NCI-H2171 treated with DMSO at 0.1 percent for 48 hours (cell line): ENCODE measurements at places on chromosomes 3 and 15.

- no peak for DNase-seq
Measured at GRCh38 chr15:57003418-57003817, 85.0 kb downstream of the TCF12 start.

- DNase-seq: no peak
Measured at GRCh38 chr3:189999718-190000117, 121.0 kb downstream of the P3H2 start.

GRCh38 chr3:71955240-71956068 is 170.5 kb upstream of the PROK2 start:
- DNase-seq: peak; percentile 84

- DNase-seq: peak; percentile 67
Measured at GRCh38 chr3:129824926-129825541, 68.5 kb downstream of the TMCC1 start.

DNA sequence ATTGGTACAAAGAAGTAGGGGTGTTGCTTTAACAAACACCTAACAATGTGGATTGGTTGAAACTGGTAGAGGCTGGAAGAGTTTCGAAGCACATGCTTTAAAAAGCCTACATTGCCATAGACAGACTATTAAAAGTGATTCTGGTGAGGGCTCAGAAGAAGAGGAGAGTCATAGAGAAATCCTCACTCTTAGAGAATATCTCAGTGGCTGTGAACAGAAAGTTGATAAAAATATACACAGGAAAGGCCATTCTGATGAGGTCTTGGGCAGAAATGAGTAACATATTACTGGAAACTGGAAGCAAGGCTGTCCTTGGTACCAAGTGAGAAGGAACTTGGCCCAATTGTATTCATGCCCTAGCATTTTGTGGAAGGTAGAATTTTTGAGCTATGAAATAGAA is 173.7 kb upstream of the CRBN start:
- no peak for DNase-seq

DNA sequence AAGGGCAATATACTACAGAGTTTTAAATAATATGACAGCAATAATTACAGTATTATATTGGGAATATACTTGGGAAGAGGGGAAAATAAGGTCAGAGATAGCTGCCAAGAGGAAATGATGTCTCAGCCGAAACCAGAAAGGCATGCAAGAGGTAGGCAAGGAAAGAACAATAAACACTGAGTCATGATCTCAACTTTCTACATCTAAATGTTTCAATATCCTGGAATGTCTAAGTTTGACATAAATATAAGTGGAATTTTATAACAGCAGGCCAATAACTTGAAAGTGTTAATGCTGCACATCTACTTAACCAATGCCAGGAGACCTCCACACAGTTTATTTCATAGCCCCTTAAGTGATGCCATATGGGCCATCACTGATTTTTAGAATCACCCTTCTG is 99.8 kb upstream of the CPNE4 start:
- no peak for DNase-seq

DNA sequence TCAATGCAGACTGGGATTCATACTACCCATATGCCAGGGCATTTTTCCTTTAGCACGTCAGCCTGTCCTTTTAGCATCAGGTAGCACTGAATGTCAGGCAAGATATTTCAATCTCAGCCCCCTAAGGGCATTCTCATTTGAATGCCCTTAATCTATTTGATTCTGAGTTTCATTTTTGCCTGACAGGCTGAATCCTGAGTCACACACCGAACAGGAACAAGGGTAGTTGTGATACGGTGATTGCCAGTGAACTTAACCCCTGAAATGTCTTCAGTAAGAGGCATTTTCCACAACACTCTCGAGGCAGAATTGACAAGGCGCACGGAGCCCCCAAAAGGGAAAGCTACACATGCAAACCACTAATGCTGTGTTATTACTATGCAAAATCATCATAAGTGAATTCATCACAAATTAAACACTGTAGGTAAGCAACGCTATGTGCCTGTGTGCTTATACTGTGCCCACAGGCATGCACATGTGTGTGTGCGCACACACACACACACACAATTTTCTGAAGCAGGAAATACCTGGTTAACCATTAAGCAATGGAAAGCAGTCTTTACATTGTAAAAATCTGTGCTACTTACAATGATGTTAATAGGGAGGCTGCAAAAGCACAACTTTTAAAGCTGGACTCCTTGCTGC is 130.4 kb downstream of the ZNF385D start:
- no peak for DNase-seq

GRCh38 chr15:78108300-78109084 is 16.1 kb downstream of the SH2D7 start:
- peak; percentile 78 for DNase-seq

DNA sequence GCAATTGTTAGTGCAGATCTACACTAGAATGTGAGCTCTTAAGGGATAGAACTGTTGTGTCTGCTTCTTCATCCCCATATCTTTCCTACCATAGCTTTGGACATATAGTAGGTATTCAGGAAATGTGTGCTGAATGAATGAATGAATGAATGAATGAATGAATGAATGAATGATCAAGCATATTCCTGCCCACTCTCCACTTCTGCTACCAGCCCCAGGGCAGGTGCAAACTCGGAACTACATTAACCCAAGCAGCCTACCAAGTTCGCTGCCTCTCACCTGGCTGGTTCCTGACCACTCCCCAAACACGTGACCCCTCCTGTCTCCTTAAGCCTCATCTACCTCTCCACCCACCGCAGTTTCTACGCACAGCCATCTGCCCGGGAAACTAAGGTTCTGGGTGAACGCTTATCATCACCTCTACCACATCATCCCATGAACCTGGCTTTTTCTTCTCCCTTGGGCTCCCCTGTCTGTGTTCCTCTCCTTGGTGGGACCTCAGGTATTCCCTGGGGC is 26.8 kb downstream of the PAQR5 start:
- no peak for DNase-seq

- no peak for DNase-seq
Measured at GRCh38 chr15:35427091-35427490, 118.9 kb downstream of the DPH6 start.

DNA sequence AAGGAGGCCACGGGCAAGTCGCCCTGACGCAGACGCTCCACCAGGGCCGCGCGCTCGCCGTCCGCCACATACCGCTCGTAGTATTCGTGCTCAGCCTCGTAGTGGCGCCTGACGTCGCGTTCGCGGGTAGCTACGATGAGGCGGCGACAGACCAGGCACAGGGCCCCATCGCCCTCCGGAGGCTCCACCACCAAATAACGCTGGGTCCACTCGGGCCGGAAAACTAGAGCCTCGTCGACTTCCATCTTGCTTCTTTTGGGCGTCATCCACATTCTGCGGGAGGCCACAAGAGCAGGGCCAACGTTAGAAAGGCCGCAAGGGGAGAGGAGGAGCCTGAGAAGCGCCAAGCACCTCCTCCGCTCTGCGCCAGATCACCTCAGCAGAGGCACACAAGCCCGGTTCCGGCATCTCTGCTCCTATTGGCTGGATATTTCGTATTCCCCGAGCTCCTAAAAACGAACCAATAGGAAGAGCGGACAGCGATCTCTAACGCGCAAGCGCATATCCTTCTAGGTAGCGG is at the start of gene EPM2AIP1:
Gene EPM2AIP1, minus strand, starts transcription at position 326 of the 520 bp plus-strand sequence. Its CDS starts 54 bp downstream, at position 272.
- DNase-seq: no peak

DNA sequence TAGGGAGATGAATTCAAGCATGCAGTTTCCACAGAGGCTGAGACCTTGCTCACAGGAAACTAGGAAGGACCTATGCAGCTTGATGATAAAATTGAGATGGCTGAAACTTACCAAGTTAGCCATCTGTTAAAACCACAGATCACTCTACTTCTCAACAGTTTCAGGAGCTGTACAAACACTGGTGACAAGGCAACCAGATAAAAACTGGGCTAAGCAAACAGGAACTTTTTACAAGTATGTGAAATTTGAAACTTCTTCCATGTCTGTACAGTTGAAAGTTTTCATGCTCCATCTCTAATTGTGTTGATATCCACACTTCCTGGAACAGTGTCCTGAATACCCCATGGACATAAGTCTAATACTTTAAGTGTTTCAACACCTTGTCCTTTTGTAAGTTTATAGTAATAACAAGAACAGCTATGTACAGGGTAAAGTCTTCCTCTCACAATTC is 78.2 kb downstream of the FAIM start:
- peak; percentile 45 for DNase-seq

DNA sequence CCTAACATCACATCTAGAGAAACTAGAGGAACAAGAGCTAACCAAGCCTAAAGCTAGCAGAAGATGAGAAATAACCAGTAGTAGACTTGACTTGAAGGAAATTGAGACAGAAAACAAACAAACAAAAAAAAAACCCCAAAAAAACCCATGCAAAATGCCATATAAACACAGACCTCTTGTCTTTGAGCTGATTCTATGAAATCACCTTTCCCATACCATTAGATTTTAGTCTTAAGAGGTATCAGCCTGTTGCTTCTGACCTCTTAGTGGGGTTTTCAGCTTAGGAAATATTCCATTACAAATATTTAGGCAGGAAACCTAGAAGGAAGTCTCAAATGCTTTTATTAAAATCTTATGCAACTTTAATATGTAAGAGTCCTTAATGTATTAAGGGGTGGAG is 23.9 kb upstream of the ST3GAL6 start:
- no peak for DNase-seq

GRCh38 chr3:121722411-121722810 is 27.1 kb downstream of the GOLGB1 start:
- DNase-seq: no peak

DNA sequence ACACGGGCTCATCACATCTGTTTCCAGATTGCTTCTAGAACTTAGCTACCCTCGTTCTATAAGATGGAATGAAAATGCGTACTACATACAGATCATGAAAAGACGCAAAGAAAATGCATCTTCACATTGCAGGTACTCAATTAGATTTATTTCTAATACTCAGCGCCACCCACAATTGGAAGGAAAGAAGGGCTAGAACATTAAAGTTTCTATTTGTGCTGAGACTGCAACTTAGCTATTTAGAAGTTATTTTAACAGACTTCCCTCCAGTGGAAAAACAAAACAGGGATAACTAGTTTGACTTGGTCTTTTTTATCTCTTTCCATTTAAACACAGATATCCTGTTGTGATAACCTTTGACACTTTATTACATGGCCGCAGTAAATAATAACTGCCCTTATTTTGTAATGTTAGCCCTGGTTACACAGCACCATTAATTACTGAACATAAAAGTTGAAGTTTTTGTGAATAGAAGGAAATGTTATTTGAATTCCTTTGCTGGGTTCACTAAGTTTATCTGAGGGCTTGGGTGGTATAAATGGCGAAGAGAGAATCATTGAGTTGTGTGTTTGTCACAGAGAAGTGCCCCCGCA is 86.9 kb upstream of the SLC25A26 start:
- no peak for DNase-seq

DNA sequence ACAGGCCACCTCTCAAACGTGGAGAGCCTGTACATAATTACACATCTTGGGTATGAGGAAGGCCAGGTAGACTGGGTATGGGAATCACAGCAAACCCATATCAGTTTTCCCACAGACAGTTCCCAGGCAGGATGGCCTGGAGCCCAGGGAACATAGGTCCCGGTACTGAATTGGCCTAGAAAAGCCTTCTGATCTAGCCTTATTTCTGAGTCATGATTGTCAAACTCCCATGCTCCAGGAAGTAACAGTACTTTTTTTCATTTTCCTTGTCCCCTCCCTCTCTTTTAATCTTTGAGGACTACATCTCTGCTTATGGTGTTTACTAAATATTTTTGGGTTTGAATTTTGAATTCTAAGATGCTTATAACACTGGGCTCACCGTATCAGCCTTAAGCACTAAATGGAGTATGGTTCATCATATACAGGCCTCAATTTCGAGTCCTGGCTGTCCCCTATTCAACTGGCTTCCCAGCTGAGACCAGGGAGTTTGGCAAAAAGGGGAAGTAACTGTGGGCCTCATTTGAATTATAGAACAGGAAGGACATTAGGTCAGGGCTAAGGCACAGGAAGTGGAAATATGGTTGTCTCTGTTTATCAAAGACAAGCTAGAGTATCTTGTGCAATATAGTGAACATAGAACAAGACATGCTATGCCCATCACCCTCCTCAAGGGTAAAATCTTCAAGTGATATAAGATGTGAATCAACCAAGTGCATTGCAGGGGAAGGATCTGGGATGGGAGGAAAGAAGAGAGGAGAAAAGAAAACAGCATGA is 494.6 kb downstream of the NTRK3 start:
- DNase-seq: no peak

- DNase-seq: no peak
Measured at GRCh38 chr3:102265720-102266119, 169.1 kb upstream of the ZPLD1 start.

GRCh38 chr3:176840641-176841286 is 356.5 kb downstream of the TBL1XR1 start:
- peak; percentile 47 for DNase-seq

- no peak for DNase-seq
Measured at GRCh38 chr3:16395212-16395611, 118.3 kb downstream of the RFTN1 start.

DNA sequence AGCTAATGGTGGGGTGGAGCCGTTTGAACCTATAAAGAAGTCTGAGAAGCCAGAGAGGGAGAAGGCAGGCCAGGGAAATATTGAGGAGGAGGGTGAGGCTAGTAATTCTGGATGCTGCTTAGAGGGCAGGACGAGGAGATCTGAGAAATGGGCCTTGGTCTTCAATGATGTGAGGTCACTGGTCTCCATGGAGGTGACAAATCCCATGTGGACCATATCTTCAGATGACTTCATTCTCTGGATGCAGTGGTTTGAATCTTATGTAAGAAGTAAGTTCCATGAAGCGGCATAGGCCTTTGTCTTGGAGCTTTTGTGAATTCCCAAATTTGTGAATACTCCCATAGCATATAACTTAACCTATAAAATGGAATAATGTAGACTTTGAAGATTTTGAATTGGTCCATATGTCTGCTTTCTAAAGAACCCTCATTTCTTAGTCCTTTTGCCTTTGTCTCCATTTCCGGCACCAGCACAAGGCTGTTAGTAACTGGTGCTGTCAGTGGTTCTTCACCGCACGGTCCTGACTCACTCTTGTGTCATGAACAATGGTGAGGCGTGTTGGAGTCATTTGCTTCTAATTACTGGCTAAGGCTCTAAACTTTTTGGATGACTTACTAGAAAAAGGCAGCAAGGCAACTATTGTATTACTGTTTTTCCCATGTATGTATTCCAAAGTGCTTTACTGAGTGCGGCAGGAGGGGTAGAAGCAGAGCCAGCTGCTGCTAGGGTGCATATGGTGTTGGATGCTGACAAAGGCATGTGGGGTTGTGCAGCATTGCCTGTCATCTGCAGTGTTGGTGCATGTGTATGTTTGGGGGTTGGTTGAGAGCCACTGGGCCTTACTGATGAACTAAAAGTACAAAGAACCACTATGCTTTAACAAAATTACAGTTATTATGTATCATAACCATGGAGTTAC is 279.3 kb upstream of the C2CD4B start:
- peak; percentile 23 for DNase-seq

DNA sequence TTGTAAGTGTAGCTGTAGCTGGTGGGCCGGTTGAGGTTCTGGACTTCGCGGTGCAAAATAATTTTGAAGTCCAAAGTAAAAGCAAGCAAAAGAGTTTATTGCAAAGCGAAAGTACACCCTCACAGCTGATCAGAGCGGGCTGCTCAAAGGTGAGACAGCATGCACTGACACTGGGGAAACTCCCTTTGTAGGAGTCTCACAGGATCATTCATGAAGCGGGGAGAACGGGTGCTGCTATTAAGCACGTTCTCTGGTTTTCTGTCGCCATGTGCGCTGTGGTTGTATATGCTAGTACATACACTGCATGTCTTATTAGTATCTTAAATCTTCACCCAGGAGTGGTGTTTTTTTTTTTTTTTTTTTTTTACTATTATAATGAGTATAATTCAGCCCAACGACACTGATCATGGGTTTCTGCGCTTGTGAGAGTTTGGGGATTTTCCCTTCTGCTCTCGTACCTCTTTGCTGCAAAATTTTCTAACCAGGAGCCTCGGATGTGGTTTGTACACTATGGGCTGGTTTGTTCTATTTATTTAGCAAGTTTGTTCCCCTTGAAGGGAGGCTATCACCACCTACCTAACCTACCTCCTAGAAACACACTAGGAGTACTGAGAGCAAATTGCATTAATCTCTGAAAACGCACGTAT is 1.4 kb upstream of the AP4E1 start:
- DNase-seq: no peak
